ENCODE measurements at places on chromosomes 2 and 18. TPM values are rescaled to one million over a fixed set of nuclear protein-coding genes. Genes with fewer than 3 reads are reported as not detected.
A peak's percentile ranks its signal among the peaks of the same experiment; 100 is the strongest.

Gene TMEM247
- not detected for total RNA-seq

DNA sequence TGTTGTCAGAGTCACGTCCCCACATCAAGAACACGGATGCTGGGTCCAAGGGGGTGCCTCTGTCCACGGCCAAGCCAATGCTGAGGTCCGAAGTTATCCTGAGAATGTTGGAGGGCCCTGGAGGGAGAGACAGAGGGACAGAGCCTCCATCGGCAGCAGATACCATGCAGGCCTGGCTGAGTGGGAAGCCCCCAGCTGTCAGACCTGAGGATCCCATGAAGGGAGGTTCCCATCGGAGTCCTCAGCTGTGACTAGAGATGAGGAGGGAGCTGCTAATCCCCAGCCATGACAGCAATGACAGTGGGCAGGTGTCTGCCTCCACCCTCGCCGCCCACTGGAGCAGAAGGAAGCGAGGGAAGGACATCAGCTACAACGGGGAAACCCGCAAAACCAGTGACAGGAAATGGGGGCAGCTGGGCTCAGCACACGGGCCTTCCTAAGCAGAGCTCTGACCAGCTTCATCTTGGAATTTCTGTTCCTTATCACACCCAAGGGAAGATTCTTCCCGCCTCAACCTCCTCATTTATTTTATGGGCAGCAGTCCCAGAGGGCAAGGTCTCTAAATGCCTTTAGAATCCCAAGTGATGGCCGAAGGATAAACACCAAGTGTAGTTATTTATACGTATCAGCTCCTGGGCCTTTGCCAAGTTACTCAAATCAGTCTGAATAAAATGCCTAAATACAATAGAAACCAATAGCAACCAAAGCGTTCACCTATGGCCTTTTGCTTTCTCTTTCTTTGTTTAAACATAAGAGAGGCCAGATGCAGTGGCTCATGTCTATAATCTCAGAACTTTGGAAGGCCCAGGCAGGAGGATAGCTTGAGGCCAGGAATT, 32.2 kb downstream of the FAM178B start:
- peak; percentile 43 for DNase-seq

Gene FAM124B
- total RNA-seq: 3.0 TPM

DNA sequence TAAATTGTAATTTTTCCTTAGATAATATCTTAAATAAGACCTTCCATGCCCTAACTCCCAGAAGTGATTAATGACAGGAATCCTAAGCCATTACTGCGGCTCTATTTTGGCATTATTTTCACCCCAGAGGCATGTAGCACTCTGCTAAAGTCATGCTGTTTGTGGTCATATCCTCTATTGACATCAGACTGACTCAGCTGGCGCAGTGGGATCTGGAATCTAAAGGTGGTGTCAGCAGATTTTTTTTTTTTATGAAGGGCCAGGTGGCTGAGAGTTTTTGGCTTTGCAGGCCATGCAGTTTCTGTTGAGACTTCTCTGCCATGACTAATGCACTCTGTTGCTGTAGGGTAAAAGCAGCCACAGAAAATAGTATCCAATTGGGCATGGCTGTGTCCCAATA, 64.1 kb upstream of the ACVR1C start:
- DNase-seq: no peak

DNA sequence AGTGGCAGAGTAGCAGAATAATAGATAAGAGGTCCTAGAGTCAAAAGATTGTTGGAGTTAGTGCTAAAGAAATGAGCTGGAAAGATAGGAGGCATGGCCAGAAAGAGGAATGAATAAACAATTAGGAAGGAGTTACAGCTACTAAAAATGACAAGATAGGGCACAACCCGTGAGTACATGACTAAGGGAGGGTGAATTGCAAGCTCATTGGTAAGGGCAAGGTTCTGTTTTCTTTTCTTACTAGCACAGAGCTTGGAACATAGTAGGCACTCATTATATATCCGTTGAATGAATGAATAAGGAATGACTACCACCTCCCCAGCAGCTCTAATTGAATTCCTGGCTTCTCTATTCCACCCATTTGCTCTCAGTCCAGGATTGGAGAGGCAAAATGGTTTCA, 5.7 kb upstream of the MARCO start:
- no peak for DNase-seq

DNA sequence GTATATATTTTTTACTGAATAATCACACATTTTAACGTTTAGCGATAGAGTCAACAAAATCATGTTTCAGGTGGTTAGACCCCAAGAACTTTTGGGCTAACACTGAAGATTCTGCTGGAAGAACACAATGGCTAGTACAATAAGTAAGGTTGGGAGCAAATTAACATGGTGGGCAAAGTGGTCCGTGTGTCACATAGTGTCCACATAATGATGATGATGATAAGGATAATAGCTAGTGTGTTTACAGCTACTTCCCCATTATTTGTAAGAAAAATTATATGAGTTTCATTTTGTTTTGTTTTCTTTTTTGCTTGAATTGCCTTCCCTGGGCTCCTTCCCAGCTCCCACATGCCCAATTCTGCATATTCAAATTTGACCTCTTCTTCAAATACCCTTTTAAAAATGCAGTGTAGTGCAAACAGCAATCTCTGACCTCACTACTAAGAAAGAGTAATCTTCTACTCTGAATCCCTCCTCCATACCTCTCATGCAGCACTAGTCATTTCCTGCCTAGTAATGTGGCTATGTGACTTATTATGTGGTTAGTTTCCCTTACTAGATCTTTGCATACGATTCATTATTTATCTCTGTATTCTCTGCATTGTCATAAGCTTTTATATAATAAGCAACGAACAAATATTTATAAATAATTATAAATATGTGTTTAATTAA, 16.9 kb upstream of the VPS54 start:
- no peak for DNase-seq

Gene MEX3C
- 28.3 TPM for total RNA-seq

DNA sequence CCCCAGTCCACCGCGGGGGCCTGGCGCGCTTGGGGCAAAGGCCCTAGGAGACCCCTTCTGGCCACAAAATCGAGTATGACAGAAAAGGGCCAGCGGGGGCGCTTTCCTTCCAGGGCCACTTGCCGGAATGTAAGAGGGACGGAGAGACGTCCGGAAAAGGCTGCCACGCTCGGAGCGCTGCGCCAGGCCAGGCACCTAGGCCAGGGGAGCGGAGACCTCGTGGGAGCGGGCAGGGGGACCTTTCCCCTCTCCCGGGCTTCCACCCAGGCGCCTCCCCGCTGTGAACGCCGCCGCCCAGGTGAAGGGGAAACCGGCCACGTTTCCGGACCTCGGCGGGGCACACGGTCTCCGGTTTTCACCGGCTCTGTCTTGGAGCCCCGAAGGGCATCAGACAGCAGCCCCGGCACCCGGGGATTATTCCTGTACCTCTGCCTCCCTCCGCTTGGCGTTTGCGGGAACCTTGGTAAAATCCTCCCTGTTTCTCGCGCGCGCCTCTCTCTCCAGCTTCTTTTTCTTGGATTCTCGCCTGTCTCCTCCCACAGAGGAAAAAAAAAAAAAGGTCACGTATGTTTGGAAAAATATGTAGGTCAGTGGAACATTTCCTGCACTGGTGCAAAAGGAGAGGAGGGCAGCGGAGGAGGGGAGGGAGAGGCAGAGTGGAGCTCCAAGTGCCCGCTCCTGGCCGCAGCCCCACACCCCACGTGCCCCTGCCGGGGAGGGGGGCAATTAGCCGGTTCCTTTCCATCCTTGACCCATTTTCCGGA, 1.2 kb upstream of the NPAS2 start:
- peak; percentile 67 for DNase-seq
